Natural killer cell (primary cell): ENCODE measurements at places on chromosomes 4 and X. TPM values are rescaled to one million over a fixed set of nuclear protein-coding genes. Genes with fewer than 3 reads are reported as not detected.

- no peak for DNase-seq
Observed at GRCh38 chr4:123536225-123536624, 139.6 kb downstream of the SPRY1 start.

DNA sequence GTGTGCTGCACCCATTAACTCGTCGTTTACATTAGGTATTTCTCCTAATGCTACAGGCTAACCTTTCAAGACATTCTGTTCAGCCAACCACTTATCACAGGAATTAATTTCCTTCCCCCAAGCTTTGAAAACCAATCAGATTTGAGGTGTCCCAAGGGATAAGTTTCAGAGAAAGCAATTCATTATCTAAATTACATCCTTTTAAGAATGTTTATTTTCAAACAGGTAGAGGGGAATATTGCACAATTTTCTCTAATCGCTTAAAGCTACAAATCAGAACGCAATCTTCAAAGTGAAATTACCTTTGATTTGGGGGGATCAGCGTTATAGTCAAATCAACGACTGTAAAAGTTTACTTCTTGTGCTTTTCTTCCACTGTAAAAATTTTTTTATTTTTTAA lies 1.6 kb downstream of the CLOCK start:
- DNase-seq = no peak

Gene VSIG4
- total RNA-seq = not detected

Gene FRMPD4
- not detected for total RNA-seq

- no peak for DNase-seq
Observed at GRCh38 chr4:153541456-153542096, 75.4 kb downstream of the TMEM131L start.

- DNase-seq = no peak
Observed at GRCh38 chr4:23015821-23016220, 323.1 kb downstream of the GBA3 start.

DNA sequence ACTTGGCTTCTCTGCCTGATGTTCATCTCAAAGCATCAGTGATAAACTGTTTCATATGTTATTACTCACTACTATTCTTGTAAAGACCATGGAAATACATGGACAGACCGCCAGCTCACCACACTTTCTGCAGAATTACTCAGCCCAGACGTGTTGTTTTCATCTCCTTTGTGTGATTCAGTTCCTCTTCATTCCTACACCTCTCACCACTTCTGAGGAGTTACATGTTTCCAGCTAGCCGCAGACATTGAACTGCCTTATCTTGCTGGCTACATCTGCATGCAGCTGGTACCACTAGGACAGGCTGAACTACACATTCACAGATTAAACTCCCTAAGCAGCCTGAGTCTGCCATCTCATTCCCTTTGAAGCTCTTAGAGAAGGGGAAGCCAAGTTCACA lies 443.2 kb upstream of the FGF16 start:
- DNase-seq = no peak

DNA sequence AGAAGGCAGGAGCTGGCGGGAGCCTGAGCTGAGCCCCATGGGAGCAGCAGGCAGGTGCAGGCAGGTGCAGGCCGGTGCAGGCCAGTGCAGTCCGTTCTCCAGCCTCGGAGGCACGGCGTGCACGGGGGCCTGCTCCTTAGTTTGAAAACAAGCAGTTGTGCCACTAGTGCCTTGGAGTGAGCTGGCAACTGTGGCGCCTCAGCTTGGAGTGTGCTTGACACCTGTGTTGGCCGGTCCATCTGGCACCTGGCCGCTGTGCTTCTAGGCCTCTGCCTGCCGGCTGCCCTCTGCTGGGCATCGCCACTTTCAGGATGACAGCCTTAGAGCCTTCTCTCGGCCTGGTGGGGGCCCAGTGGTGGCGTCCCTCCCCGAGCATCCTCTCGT lies 47.9 kb downstream of the RGS12 start:
- no peak for DNase-seq

- DNase-seq = peak; percentile 53
Observed at GRCh38 chrX:71910986-71911730, 513 bp downstream of the NHSL2 start.

GRCh38 chr4:15003401-15003890 lies 1.2 kb downstream of the CPEB2 start:
- DNase-seq = peak; percentile 50

Gene FTSJ1
- total RNA-seq = 67.3 TPM

- DNase-seq = no peak
Observed at GRCh38 chr4:125642645-125643044, 327.9 kb downstream of the FAT4 start.

- no peak for DNase-seq
Observed at GRCh38 chrX:17552044-17552650, 177.1 kb downstream of the NHS start.

DNA sequence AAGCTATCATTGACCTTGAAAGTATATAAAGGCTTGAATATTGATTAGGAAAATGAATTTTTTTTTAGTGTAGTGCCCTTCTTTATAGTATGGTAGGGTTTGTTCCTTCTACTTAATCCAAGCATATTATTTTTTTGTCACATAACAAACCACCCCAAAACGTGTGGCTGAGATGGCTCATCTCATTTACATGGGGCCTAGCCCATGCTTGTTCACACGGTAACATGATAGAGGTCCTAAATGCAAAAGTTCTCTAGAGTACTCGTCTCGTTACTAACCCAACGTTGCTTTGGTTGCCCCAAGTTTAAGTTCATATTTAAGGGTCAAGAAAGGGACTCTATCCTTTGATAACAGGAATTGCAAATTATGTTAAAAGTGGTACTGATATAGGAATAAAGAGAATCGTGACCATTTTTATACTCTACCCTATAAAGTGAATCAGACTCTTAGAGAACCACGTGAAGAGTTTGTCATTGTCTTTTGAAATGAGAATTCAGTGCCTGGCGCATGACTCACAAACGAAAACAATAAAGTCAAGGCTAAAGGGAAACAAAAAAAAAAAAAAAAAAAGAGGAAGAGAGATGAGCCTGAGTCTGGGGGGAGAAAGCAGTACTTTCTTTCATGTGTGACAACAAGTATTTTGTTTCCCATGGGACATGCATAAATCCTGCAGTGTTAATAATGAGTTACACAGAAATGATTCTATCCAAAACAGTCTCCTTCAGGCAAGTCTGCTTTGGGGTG lies 402.8 kb upstream of the NWD2 start:
- no peak for DNase-seq

Gene DMRTC1B
- total RNA-seq = 0.91 TPM

GRCh38 chrX:18617407-18617750 lies 54.5 kb downstream of the RS1 start:
- DNase-seq = no peak

DNA sequence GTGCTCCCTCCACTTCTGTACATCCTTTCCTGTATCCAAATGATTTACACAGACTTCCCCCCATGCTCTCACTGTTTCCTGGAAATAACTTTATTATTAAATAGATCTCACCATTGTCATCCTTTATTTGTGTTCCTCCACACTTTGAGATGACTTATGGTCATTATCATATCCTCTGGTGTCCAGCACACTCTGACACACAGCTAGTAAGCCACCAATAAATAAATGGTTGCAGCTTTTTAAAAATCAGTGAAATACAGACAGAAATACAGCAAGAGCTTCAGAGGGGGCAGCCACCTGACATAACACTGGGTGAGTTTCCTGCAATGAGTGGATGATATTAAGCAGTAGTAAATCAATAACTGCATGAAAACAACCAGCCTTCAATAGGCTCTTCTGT lies 2036.4 kb upstream of the AGA start:
- DNase-seq = no peak

DNA sequence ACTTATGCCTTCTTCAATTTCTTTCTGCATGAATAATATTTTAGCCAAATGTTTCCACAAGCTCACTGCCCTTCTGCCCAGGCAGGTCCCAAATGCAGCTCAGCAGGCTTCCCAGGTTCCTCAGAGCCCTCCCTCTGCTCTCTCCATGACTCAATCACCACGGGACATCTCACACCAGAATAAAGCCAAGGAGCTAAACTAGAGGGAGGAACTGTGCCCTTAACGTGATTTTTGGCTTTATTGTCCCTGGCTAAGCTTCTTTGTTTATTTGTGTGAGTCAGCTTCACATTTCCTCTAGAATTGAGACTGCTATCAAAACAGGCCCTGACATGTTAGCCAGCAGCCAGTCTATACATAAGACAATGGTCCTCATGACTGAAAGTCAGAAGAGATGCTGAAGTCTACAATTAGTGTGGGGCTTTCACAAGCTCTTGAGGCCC lies 186.4 kb upstream of the GALNT7 start:
- DNase-seq = no peak

DNA sequence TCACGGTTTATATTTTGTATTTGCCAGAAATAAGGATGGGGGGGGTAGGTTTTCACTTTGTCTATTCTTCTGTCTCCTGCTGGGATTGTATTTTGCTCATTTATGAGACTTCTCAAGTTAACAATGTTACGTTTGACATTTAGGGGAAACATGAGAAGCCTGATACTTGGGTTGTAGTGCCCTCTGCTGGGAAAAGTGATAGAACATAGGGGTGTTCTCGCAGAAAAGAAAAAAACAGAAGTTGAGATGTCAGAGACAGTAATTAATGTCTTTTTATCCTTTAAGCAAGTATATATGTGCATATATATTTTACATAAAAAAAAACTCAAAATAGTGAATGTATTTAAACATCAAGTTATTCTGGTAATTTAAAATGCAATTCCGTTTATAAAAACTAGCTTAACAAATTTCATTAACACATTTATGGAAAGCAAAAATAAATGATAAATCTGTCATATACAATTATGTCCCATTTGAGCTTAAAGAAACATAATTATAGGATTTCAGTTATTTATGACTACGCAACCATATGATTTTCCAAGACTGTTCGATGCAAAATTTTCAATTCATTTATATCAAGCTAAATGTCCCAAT lies 46.0 kb upstream of the TMPRSS11F start:
- DNase-seq = no peak

Gene RIPPLY1
- total RNA-seq = not detected
